ENCODE measurements at places on chromosomes 12 and 14. TPM values are rescaled to one million over a fixed set of nuclear protein-coding genes. Genes with fewer than 3 reads are reported as not detected.

SYCP3 gene
- total RNA-seq: 0.07 TPM

DNA sequence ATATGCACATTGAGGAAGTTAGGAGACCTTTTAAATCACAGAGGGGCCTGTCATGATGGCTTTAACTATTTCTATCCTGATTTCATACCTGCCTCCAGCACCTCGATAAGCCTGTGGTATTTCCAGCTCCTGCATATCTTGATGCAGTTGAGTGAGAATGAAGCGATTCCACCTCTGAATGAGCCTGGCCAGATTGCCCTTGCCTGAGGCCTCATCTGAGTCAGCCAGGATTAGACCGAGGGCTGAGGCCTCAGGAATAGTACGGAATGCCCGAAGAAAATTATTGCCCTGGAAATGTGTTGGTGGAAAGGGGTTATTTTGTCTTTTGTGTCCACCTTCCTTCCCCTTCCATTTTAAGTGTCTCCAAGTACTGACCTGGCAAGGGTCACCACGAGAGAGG, 8.4 kb upstream of the CNPY2 start:
- DNase-seq: no peak

ADAM21 gene
- total RNA-seq: not detected

RDH11 gene
- 104 TPM for total RNA-seq

DNA sequence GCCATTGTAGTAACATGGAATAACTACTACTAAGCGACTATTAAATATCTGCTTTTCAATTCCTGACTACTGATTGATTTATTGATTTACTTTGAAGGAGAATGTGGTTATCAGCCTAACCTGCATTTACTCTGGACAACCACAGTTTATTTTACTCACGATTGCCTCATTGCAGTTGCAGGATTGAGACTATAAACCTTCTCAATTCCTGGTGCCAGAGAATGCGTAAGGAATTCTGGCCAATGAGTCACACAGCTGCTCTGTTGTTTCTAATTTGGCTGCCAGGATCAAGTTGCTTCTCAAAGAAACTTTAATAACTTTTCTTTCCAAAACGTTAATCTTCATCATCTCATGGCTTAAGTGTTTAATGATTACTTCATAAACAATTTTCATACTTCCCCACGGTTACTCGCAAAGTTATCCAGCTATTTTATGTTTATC, 13.1 kb upstream of the TMTC1 start:
- no peak for DNase-seq

GRCh38 chr14:92421751-92422150, 91.8 kb upstream of the RIN3 start:
- DNase-seq: no peak

CNIH1 gene
- 119 TPM for total RNA-seq

OR10P1 gene
- not detected for total RNA-seq

GRCh38 chr12:72275526-72275925, 3.4 kb downstream of the TRHDE start:
- no peak for DNase-seq

DPPA3 gene
- total RNA-seq: 1.2 TPM

LGALS3 gene
- total RNA-seq: 8.8 TPM

SERPINA9 gene
- total RNA-seq: not detected

DNA sequence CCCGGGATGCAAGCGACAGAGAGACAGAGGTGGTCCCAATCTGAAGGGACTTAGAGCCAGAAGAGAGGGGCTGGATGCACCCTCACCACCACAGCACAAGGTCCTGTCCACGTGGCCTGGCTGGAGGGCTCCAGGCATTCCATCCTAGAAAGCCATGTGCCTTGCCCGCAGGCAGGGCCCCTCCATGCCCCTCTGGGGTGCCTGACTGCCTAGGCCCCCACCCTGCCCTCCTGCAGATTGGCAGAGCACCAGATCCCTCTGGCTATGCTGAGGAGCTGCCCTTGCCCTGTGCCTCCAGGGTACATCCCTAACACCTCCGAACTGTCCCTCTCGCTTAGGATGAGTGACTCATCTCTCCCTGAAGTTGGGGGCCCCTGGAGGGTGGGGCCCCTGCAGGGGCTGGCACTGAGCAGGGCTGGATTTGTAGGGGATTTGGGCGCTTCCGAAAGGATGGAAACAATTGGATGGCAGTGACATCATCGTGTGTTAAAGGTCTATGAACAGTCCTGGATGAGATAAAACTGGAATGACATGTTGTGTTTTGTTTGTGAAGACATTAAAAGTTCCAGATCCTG, 50.9 kb downstream of the CHGA start:
- DNase-seq: no peak

SNAPC1 gene
- total RNA-seq: 9.6 TPM

FGF23 gene
- 0.42 TPM for total RNA-seq

Measured in H1 (cell line).